Keratinocyte (primary cell): ENCODE measurements at places on chromosomes 5 and 9. TPM values are rescaled to one million over a fixed set of nuclear protein-coding genes. Genes with fewer than 3 reads are reported as not detected.
A peak's percentile ranks its signal among the peaks of the same experiment; 100 is the strongest.

The BSPRY gene
- 0.41 to 0.54 TPM (median 0.54 TPM) in 3 replicates for polyA plus RNA-seq

The LRRC19 gene
- not detected in 3 replicates for polyA plus RNA-seq

- no peak for DNase-seq
Observed at GRCh38 chr5:130706696-130707095, 458.4 kb downstream of the HINT1 start.

The SLC46A2 gene
- not detected in 3 replicates for polyA plus RNA-seq

DNA sequence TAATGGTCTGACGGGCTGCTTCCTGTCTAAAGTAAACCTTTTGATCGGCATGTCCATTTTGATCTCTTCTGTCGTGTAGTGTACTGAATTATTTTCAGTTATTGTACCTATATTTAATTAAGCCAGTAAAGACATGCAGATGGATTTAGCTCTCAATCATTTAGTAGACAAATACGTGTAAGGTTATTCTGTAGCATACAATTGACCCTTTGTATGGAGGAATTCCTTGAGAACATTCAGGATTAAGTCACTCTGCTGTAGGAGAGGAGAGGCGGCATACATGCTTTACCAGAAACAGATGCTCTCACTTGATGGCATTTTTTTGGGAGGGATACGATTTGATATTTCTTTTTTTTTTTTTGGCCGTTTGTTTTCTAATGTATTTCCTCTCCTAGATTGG lies 141.0 kb downstream of the PBX3 start:
- DNase-seq = no peak

- peak; percentile 50 for DNase-seq
Observed at GRCh38 chr5:95935553-95936100, 26.0 kb downstream of the ELL2 start.

The TPD52L3 gene
- polyA plus RNA-seq = not detected in 3 replicates

- no peak for DNase-seq
Observed at GRCh38 chr5:132095424-132095972, 21.9 kb downstream of the CSF2 start.

GRCh38 chr9:133844881-133845410 lies 106.8 kb upstream of the SARDH start:
- DNase-seq = no peak

DNA sequence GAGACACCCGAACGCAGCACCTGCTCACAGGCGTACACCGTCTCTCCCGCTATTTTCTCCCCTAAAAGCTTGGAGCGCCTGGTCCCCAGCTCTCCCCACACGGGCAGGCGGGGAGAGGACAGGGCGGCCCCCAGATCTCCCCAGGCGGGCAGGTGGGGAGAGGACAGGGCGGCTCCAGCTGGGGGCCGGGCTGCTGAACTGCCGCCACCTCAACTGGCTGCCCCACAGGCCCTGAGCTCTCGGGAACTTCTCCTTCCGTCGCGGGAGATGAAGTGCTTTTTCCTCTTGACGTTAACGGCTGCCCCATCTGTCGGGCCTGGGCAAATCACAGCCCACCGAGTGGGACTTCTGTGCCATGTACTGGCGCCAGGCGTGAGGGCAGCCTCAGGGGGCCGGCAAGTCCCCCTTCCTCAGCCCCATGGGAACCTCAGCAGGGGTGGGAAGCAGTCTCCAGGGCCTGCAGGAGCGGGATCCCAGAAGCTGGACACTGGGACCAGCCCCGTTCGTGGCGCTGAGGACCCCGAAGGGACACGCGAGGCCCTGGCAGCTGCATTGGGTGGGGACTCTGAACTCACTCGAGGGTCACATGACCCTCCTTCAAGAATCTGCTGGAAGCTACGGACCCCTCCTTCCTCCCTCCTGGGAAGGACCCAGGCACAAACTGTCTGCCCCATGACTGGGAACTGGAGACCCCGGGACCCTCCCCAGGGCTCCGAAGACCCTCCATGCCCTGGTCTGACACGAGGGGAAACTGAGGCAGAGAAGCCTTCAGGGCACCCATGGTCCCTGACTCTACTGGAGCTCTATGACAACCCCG lies 5.7 kb upstream of the EGFL7 start:
- no peak for DNase-seq

DNA sequence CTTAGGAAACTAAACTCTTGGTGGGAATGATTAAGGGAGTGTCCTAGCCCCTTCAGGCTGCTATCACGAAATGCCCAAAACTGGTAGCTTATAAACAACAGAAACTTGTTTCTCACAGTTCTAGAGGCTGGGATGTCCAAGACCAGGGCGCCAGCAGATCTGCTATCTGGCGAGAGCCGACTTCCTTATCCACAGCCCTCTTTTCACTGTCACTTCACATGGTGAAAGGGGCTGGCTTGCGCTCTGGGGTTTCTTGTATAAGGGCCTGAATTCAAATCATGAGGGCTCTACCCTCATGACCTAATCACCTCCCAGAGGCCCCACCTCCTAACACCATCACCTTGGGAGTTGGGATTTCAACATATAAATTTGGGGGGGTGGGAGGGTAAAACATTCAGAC lies 49.1 kb downstream of the IPPK start:
- no peak for DNase-seq

- no peak for DNase-seq
Observed at GRCh38 chr9:93287189-93287552, 103.2 kb downstream of the WNK2 start.

The JADE2 gene
- 8.4 to 15.5 TPM (median 11.1 TPM) in 3 replicates for polyA plus RNA-seq

DNA sequence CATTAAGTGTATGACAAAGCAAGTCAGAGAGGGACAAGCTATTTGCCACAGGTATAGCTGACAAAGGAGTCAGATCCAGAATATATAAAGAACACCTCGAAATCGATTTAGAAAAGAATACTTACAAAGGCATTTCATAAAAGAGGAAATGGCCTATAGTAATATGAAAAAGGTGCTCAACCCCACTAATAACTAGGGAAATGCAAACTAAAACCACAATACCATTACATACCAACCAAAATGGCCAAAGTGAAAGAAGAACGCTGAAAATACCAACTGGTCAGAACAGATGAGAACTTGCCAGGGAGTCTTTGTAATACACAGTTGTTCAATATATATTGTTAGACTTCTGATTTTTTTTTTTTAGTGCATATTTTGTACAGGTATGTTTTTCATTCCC lies 152.9 kb downstream of the CDC42SE2 start:
- no peak for DNase-seq

DNA sequence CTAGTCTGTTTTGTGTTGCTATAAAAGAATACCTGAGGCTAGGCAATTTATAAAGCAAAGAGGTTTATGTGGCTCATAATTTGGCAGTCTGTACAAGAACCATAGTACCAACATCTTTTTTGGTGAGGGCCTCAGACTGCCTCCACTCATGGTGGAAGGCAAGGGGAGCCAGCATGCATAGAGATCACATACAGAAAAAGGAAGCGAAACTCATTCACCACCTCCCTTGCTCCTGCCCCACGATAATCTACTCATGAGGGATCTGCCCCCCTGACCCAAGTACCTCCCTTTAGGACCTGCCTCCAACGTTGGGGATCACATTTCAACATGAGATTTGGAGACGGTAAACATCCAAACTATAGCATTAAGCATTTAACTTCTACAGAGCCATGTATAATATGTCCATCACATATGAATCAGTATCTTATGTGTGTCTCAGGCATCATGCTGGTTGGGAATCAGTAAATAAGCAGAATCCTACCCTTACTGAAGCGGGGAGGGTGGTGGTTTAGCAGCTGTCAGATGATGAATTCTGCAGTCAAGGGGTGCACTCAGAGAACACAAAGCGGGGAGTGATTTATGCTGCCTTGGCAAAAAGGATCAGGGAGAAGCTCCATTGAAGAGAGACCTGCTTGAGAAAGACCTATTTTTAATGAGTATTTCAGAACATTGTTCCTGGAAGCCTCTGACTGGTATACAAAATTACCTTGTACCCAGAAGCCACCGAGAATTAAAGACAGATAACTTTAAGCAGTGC lies 34.8 kb downstream of the HMGXB3 start:
- DNase-seq = no peak

GRCh38 chr5:43320846-43321245 lies 7.6 kb upstream of the HMGCS1 start:
- no peak for DNase-seq

DNA sequence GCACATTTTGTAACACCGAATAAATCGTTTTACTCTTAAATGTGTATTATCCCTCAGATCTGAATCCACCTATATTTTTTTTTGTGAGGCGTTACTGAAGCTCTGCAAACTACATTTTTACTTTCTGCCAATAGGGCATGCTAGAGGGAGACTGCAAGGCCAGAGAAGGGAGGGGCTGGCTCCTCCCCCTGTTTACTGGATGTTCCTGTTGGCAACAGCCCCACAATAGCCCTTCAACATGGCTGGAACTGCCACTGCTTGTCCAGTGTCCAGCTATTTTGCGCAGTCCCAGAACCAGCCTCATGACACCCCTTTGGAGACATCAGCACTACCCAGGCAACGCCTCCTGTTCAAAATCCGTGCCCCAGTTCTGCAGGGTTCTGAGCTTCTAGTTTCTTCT lies 85.4 kb upstream of the MIER3 start:
- DNase-seq = no peak

GRCh38 chr9:114759512-114760341 lies 46.1 kb downstream of the TNFSF15 start:
- DNase-seq = no peak

DNA sequence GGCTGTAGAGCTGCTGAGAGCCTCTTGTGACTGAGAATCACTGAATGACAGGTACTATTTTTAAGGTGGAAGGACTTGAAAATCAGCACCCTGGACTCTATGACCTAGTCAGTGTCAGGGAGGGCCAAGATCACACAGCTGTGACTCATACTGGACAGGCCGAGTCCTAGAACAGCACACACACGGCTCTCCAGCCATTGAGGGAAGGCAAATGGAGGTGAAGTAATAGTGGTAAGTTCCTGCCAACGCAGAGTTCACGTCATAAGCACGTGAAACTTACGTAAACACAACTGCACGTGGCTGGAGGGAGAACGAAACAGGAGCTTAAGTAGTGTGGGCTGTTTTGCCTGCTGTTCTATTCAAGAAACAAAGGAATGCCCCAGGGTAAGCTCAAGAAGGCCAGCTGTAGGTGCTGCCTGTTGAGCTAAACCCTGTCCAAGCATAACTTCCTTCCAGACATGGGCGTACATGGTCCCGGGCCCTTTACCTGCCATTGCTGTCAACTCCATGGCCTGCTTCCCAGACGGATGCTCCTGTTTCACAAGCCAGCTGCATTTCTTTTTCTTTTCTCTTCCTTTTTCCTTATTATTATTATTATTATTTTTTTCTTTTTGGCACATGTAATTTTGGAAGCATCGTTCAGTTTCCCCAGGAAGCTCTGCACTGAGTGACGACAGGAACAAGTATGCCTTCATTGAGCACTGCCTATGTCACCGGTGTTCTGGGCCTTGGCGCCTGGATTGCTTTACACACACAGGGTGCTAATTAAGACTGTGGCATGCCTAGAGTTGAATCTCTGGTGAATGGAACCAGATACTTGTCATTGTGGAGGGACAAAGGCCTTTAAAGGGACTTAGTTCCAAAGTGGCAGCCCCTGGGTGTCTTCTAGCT lies 10.2 kb upstream of the LCP2 start:
- DNase-seq = no peak

DNA sequence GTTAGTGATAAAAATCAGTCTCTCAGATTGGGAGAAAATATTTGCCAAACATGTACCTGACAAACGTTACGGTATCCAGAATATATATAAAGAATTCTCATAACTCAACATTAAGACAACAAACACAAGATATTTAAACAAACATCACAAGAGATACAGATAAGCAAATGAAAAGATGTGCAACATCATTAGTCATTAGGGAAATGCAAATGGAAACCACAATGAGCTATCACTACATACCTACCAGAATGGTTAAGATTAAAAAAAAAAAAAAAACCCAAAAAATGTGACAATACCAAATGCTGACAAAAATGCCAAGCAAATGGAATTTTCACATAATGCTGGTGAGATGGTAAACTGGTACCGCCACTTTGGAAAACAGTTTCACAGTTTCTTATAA lies 15.4 kb downstream of the CERT1 start:
- no peak for DNase-seq

GRCh38 chr5:180119031-180119902 lies 47.7 kb upstream of the RNF130 start:
- DNase-seq = no peak

GRCh38 chr5:159820692-159821091 lies 95.6 kb upstream of the ADRA1B start:
- no peak for DNase-seq

DNA sequence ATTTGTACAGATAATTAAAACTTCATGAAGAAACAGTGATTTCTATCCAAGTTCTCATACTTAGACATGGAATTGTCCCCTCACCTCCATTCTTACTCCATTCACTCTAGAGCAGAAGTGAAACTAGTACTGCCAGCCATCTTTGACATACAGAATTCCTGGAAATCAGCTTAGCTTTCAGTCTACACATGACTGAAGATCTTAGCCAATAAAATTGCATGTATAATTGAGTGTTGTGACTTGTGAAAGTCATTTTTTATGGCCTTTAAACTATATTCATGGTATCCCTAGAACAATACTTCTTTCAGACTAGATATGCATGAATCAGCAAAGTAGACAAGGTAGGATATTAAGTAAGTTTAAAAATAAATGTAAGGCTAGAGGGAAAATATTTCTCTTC lies 705.2 kb upstream of the ZNF608 start:
- no peak for DNase-seq

GRCh38 chr5:55188656-55189540 lies 15.9 kb upstream of the CDC20B start:
- DNase-seq = no peak

DNA sequence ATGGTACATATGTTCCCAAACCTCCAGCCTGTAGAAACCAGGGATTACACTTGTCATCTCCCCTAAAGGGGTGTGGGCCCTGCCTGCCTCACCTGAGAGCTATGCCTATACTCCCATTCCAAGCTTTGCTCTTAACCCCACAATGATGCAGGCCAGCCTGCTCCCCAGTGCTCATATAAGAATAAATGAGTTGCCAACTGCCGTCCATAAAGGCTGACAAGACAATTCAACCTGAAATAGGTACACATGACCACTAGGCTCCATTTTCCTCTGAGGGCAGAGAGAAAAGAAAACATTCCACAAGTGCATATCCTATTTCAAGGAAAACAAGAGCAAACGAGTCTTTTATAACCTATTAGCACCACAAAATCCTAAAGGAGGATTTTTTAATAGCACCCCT lies 28.4 kb downstream of the SKP1 start:
- no peak for DNase-seq

DNA sequence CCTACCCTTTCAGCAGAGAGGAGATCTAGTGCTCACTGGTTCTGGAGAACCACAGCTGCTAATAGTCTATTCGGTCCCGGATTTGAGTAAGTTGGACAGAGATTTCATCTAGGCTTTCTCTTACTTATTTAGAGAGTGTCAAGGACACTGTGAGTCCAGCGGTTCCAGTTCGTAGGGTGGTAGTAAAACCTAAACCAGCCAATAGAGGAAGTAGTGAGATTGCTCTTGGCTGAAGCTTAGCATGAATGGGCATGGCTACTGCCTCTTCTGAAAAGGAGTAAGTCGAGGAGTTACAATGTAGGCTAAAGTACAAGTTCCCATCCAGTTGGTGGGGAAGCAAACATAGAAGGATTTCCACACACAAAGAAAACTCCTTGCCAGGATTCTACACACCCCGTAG lies 109.6 kb upstream of the MOCS2 start:
- DNase-seq = no peak
